Transverse colon (tissue), 4 donors: ENCODE measurements at places on chromosomes 12 and 14. TPM values are rescaled to one million over a fixed set of nuclear protein-coding genes. Genes with fewer than 3 reads are reported as not detected.
A peak's percentile ranks its signal among the peaks of the same experiment; 100 is the strongest.

SLC22A17 gene
- total RNA-seq: 14.2 TPM

DNA sequence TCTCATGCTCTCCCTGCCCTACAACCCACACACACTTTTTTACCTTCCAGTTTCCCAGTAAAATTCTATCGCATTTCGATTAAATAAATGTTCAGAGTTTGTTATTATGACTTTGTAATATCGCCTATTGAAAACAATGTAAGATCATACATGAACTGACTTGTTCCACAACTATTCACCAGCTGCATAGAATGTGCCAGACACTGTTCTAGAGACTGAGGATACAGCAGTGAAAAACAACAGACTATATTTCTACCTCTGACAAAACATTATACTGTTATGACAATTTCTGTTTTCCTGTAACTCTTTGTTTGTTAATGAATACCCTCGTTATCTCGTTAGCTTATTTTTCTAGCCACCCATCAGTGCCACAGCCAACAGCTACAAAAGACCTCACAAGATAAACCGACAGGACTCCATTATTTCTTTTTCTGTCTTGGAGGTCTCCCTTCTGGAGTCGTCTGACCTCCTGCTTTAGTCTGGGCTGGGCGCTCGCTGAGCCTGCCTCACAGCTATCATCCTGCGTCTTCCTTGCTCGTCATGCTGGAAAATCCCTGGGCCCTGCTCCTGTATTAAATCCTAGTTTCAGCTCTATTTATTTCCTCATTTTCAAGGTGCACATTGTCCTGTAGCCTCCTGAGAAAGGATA lies 498.9 kb downstream of the DIO2 start:
- H3K4me3 ChIP-seq: no peak overlapping the region
- DNase-seq: no peak
- H3K27me3 ChIP-seq: no peaks in the 10 kb centered on the region
- no peaks in the 10 kb centered on the region for H3K36me3 ChIP-seq
- H3K4me1 ChIP-seq: no peaks in the 10 kb centered on the region

DNA sequence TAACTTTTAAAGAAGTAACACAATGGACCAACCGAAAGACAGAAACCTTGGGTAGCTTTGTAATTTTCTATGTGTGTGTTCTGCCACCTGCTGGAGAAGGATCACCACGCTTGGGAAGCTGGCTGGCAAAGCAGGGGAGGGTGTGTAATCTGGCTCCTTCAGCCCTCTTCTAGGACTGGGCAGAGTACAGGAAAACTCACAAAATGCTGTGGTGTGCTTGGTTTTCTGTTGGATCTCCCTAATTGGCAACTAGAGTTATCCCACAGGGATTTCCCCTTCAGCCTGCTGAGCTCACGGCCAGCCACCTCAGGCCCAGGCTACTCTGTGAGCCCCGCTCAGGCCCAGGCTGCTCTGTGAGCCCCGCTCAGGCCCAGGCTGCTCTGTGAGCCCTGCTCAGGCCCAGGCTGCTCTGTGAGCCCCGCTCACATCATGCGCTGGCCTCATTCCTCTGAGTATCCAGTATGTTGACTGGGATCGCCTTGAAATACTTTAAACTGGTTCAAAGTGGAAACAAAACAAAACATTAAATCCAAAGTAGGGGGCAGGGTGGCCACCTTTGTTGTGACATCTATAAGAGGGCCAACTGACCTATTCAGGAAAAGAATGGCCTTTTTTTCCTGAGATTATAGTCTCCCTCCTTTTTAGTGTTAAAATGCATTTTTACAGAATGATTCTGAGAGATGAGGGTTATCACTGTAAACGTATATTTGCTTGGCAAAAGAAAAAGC lies 52.0 kb upstream of the RNU6-8 start:
- H3K4me3 ChIP-seq: no peak overlapping the region
- no peaks in the 10 kb centered on the region for H3K27me3 ChIP-seq
- DNase-seq: peak; percentile 71
- peaks cover 14% of the 10 kb centered on the region for H3K4me1 ChIP-seq
- no peaks in the 10 kb centered on the region for H3K36me3 ChIP-seq

DNA sequence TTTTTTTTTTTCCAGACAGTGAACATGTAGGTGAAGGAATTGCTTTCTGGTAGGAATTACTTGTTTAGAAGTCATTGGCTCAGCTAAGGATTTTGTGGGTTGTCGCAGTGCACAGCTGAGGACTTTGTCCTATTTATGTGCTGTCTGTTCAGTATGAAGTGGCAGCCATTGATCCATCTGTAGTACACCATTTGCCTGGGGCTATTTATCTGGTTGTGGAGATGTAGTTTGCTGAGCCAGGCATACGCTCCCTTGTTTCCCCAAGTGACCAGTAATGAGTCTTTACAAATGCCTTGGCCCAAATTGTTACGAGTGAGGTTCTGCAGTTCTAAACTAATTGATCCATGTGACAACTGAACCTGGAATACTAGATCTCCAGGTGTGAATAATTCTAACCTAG lies 140.1 kb downstream of the NRXN3 start:
- no peak overlapping the region for H3K4me3 ChIP-seq
- no peaks in the 10 kb centered on the region for H3K36me3 ChIP-seq
- no peaks in the 10 kb centered on the region for H3K4me1 ChIP-seq
- H3K27me3 ChIP-seq: no peaks in the 10 kb centered on the region
- no peak for DNase-seq

GRCh38 chr14:99213527-99213971 lies 58.4 kb downstream of the BCL11B start:
- no peak overlapping the region for H3K4me3 ChIP-seq
- H3K36me3 ChIP-seq: no peaks in the 10 kb centered on the region
- no peak overlapping the region for H3K27ac ChIP-seq
- DNase-seq: no peak
- H3K27me3 ChIP-seq: no peaks in the 10 kb centered on the region

DNA sequence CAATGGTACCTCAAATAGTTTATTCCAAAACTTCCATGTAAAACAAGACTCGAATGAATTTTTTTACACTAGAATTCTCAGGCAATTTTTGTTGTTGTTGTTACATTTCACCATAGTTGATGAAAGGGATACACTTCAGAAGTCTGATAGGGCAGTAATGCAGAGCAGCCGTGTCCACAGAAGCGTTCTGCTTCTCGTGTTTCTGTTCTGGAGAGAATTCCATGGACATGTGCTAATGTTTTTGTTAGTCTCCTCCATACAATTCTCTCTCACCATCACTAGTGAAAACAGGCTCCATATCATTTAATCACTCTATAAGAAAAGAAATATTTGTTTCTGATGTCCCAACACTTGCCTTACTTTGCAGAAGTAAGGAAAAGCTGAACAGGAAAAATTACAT lies 606.1 kb downstream of the SLC16A7 start:
- H3K4me3 ChIP-seq: no peak overlapping the region
- no peaks in the 10 kb centered on the region for H3K27me3 ChIP-seq
- no peak for DNase-seq
- H3K36me3 ChIP-seq: no peaks in the 10 kb centered on the region
- no peaks in the 10 kb centered on the region for H3K4me1 ChIP-seq
